Fibroblast of villous mesenchyme (primary cell): ENCODE measurements at places on chromosomes 6 and 20. TPM values are rescaled to one million over a fixed set of nuclear protein-coding genes. Genes with fewer than 3 reads are reported as not detected.

DNA sequence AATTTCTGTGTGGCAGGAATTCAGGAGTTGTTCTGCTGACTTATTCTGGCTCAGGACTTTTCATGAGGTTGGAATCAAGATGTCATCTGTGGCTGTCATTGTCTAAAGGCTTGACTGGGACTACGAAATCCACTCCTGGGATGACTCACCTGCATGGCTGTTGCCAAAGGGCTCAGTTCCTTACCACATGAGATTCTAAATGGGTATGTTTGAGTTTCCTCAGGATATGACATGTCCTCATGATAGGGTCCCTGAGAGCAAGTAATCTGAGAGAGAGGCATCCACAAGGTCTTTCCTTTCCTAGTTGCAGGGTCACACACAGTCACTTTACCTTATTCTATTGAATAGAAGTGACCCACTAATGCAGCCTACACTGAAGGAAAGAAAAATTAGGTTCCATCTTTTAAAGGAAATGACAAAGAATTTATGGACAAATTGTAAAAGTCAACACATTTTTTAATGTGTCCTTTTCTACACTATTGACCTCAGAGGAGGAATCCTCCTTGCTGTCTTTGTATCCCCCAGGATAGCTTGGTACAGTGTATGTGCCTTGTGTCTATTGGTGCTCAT lies 1025.0 kb upstream of the GJE1 start:
- peak; percentile 7 for DNase-seq

- no peak for DNase-seq
These were observed 5.6 kb upstream of the APMAP start for GRCh38 chr20:24998121-24998520.

GRCh38 chr6:133880896-133881295 lies 8.0 kb upstream of the TCF21 start:
- no peak for DNase-seq

Gene FBXO9
- 47.0 and 55.3 TPM in 2 replicates for total RNA-seq

Gene TFAP2D
- not detected in 2 replicates for total RNA-seq

Gene RRBP1
- 123 and 136 TPM in 2 replicates for total RNA-seq

DNA sequence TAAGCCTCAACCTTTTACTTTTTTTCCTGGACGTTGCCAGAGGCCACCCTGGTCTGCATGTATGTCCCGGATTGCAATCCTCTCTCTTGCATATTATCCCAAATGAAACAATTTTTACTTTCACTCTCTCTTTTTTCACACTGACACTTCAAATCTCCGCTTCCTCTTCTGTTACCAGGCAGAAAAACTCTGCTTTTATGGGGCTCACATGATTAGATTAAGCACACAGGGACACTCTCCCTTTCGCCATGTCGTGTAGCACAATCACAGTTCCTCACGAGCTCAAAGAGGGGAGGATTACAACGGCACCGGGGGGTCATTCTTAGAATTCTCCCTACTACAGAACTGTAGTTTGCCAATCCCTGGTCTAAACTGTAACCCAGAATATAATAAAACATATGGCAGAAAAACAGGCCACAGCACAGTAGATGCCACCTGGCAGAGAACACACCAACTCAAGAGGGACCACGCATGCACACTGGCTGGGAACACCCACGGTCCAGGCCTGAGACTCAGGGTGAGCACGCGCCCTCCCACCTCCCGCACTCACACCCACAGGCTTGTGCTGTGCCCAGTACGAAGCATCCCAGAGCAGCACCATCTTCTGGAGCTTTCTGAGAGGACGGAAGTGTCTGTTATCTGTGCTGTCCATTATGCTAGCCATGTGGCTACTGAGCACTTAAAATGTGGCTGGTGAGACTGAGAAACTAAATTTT lies 288.7 kb downstream of the KIF16B start:
- DNase-seq, result no peak

- peak; percentile 38 for DNase-seq
These were observed 5.3 kb upstream of the FNDC1 start for GRCh38 chr6:159163901-159164370.

Gene FOXC1
- total RNA-seq, result 1.9 and 2.2 TPM in 2 replicates

DNA sequence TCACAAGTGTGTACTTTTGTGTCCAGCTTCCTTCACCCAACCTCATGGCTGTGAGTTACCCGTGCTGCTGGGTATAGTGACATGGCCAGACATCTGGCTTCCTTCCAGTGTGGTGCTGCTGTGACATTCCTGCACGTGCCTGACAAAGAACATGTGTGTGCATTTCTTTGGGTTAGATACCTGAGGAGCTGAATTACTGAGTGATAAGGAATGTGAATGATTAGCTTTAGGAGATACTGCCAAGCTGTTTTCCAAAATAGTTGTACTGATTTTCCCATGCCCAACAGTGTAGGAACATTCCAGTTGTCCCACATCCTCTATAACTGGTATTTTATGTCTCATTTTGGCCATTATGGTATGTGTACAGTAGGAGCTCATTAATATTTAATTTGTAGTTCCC lies 132.5 kb downstream of the PREX1 start:
- peak; percentile 38 for DNase-seq

Gene SMIM26
- 44.0 and 57.3 TPM in 2 replicates for total RNA-seq

Gene SPATA25
- 0.43 and 1.3 TPM in 2 replicates for total RNA-seq
